ENCODE measurements at places on chromosomes 5 and 9. TPM values are rescaled to one million over a fixed set of nuclear protein-coding genes. Genes with fewer than 3 reads are reported as not detected.

GRCh38 chr5:120518581-120518980 lies 54.5 kb downstream of the PRR16 start:
- DNase-seq: no peak

DNA sequence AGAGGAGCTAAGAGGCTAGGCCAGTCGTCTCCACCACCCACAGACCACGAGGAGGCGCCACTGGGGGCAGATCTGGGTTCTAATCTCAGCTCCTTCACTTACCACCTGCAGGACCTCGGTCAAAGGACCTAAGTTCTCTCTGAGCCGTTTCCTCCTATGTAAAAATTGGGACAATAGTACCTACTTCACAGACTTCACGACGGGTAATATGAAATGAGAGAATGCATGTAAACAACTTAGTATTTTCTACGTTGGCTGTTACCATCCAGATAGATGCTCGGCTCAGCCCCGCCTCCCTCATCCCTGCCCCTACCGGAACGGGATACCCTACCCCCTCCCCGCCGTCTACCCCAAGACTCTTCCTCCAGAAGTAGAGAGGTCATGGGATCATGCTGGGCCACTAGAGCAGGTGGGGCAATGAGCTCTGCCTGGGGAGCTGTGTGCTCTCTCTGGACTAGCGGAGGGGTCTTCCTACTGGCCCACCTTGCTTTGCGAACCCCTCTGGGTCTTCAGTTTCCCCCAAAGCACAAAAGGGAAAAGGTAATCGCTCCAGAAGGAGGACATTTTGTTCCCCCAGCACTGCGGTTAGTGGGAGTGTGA lies 541 bp downstream of the GNPDA1 start:
- DNase-seq: peak; percentile 30

Gene NADK2
- total RNA-seq: 41.8 TPM

Gene FCN1
- not detected for total RNA-seq

GRCh38 chr9:132486706-132487350 lies 76.8 kb downstream of the CFAP77 start:
- DNase-seq: no peak

GRCh38 chr5:9924614-9925013 lies 294.5 kb upstream of the TAS2R1 start:
- DNase-seq: no peak

Gene SURF1
- 42.9 TPM for total RNA-seq

Gene PHF24
- 0.29 TPM for total RNA-seq
